ENCODE measurements at places on chromosomes 12 and 14.
A peak's percentile ranks its signal among the peaks of the same experiment; 100 is the strongest.

DNA sequence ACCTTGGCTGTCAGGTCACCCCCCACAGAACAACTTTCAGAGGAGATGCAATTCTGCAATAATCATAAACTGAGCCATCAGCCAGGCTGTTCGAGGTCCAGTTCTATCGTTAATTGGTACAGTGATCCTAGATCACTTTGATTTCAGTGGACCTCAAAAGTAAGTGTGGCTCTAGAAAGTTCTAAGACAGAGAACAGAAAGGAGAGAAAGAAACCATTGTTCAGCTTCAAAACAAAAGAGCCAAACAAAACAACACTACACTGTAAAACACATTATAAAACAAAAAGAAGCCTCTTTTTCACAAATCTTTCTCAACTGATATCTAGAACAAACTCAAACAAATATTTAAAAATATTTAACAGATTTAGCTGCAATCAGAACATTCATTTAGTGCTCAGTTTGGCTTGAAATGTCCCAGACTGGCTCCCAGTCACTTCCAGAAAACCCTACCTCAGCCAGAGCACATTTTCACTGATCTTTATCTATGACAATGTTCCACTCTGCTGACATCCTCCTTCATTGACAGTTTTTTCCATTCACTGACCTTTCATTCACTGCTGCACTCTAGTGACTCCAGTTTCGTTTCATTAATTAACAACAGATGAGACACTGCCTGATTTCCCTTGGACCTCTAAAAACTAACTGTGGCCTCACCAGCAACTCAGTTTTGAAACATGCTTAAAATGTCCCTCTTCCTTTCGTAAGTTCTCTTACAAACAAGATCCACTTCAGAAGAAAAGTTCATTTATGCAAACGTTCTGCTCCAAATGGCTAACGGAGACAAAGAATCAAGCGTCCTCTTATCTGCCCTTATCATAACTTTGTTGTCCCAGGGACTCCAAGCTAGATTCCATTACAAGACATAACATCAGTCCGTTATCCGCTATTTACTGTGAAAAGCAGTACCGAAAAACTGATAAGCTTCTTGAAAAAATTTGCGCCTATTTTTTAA is 56.8 kb downstream of the DUSP16 start:
- no peak for DNase-seq

- no peak for DNase-seq
Observed at GRCh38 chr14:30002859-30003258, 75.2 kb upstream of the PRKD1 start.

DNA sequence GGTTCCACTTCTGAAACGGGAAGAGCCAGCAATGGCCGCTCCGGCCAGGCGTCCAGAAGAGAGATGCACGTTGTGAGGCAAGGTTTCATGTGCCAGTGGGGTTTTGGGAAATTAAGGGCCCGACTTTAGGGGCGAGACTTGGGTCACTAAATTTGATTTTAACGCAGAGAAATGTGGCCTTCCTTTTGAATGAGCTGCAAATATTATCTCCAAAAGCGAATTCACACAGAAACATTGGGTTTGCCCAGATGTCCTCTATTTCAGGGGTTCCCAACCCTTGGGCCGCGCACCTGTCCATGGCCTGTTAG is 2.3 kb upstream of the RNASE4 start:
- no peak for DNase-seq

DNA sequence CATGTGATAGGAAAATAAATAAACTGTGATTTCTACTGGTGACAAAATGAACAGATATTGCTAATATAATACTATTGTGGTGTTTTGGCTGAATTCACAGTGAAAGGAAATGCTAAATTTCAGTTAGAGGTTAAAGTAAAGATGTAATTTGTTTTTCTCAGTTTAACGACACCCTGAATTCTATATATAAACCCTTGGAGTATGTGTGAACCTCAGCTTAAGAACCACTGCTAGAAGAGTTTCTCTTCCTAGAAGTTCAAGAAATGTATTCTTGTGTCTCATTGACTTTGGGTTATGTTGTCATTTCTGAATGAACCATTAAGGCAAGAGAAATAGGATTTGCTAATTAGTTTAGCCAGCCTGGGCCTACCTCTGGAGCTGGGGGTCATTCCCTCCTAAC is 8.2 kb downstream of the FBXO34 start:
- DNase-seq: no peak

- DNase-seq: no peak
Observed at GRCh38 chr12:13376610-13377373, 180.3 kb downstream of the EMP1 start.

GRCh38 chr12:97368462-97369163 is 94.0 kb upstream of the RMST start:
- DNase-seq: no peak

- no peak for DNase-seq
Observed at GRCh38 chr14:21711360-21711961, 37.8 kb upstream of the OR4E1 start.

DNA sequence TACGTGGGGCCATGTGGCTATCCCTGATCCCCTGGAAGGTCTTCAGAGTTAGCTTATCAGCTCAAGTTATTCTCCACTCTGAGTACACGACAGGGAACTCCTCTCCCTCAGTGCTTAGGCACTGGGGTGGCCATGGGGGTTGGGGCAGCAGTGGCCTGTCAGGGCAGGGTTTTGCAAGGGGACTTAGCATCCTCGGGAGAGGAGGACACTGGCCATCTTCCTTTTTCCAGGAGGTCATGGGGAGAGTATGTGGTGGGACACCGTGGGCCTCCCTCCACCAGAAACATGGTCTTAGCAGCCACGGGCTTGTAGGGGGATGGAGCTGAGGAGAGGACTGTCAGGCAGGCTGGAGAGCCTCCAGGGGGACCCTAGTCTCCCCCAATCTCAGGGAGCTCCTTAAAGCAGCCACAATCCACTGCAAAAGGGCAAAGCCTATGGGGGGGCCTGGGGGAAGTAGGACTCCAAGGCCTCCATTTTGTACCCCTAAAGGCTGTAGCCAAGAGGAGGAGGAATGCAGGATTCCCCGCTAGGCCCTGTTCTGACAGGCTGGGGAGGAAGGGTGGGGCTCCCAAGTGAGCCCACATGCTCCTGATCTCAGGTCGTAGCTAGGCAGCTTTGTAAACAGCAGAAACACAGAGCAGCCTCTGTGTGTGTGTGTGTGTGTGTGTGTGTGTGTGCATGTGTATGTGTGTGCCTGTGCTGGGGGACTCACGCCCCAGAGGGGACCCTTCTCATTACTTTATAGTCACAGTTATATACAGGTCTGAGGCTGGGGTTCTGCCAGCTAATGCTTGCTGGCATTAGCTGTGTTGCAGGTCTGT is 36.6 kb downstream of the KRT80 start:
- DNase-seq: peak; percentile 25

DNA sequence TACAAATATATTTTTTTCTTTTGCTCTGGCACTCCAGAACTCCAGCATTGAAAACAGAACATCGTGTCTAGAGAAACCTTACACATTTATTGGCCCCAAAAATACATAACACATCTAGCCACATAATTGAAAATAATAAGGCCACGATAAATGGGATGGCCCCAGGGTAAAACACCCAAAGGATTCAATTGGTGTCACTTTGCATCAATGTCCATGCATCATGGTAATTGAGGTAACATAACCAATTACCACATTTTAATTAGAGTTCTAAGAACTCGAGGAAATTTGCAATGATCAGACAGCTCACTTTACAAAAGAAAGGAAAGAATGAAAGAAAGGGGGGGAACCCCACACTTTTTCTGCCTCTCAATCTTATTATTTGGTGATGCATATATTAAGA is 151.8 kb upstream of the NPAS3 start:
- no peak for DNase-seq

- no peak for DNase-seq
Observed at GRCh38 chr14:103290056-103290455, 44.0 kb upstream of the EIF5 start.

- DNase-seq: no peak
Observed at GRCh38 chr14:68941820-68942219, 37.3 kb downstream of the ACTN1 start.
